Pulmonary artery endothelial cell (primary cell): ENCODE measurements at places on chromosomes 16 and 17. TPM values are rescaled to one million over a fixed set of nuclear protein-coding genes. Genes with fewer than 3 reads are reported as not detected.

Gene CACNA1H
- total RNA-seq = 0.07 TPM in 1 of 2 replicates, not detected in the other

Gene UNC45B
- not detected in 2 replicates for total RNA-seq

Gene PPP1R1B
- not detected in 2 replicates for total RNA-seq

Gene AIPL1
- total RNA-seq = not detected in 2 replicates

Gene TCAP
- total RNA-seq = 0.07 and 0.18 TPM in 2 replicates

Gene TP53TG3D
- 0.25 TPM in 1 of 2 replicates, not detected in the other for total RNA-seq

Gene ITFG1
- total RNA-seq = 42.3 and 42.5 TPM in 2 replicates
